Kidney (tissue), 22 donors: ENCODE measurements at places on chromosomes 5 and 9.

- no peak for DNase-seq
Observed at GRCh38 chr5:150615141-150615699, 25.2 kb upstream of the SYNPO start.

DNA sequence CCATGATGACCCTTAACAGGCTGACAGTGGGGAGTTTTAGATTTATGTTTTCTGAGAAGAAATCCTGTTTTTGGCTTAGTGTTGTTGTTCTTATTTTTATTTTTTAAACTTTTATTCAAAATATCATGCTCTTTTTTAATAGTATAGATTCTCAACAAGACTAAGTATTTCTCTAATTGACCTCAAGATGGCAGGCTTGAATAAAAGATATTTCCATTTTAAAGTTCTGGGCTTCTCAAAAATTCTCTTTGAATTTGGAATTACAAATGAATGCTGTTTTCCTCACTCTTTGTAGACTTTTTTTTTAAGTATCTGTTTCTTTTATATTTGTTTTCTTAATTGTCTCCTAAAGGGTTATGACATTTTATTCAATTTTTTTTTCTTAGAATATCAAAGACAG lies 50.0 kb upstream of the SH3GL2 start:
- peak; percentile 29 for DNase-seq

GRCh38 chr5:44875661-44876605 lies 67.2 kb downstream of the MRPS30 start:
- no peak for DNase-seq

GRCh38 chr5:32583582-32584232 lies 1.6 kb upstream of the SUB1 start:
- no peak for DNase-seq

DNA sequence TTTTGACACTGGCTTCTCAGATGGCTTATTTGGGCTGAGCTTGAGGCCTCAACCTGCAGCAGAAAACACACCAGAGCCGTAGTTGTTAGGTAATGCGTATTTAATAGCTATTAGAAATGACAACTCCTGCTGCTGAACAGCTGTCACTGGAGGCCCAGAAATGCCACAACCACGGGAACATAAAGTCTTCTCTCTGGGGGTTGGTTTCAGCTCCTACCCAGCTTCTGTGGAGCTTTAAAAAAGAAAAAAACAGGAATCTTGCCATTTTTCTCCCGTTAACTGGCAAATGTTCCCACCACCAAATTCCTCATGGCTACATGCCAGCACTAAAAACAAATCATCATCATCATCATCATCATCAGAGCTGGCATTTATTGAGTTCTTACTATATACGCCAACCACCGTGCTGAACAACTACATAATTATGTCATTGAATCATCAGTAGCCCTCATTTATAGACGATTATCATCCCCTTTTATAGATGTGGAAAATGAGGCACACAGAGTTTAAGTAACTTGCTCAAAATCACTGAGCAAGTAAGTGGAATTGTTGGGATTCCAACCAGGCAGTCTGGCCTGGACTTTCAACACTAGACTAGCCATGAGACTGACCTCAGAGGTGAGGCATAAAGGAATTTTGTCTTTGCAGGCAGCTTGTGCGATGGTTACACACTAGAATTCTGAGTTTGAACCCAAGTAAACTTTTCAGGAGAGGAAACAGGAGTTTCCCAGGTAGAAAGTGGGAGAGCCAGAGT lies 185.3 kb upstream of the WWC1 start:
- DNase-seq, result peak; percentile 71

DNA sequence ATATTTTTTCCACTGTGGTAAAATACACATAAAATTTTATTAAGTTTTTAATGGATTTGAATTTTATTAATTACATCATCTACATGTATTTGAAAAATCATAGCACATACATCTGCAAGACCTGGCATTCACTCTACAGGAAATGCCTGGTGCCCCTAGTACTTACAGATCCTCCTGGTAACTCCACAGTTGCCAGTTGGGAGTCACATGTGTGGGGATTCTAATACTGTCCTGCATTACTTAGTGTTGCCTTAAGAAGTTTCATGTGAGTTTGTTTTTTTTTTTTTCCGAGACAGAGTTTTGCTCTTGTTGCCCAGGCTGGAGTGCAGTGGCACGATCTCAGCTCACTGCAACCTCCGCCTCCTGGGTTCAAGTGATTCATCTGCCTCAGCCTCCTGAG lies 18.1 kb downstream of the KDM3B start:
- DNase-seq, result no peak

GRCh38 chr5:118257066-118257465 lies 731.3 kb downstream of the DTWD2 start:
- no peak for DNase-seq

DNA sequence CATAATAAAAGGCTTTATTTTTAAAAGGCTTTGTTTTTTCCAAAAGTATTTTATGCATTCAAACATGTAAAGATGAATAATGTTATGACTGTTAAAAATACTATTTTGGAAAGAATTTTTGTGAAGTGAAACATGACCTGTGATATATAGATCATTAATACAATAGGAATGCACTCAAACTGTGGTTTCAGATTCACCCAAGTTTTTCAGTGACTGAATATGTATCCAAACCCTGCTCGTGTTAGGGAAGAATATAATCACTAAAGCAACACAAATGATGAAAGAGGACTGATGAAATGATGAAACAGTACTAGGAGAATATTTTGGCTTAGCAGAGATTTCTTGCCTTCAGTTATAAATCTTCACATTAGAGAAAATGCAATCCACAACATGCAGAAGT lies 278.0 kb downstream of the ADAMTS6 start:
- DNase-seq, result no peak

GRCh38 chr9:129716091-129716490 lies 36.8 kb downstream of the PTGES start:
- no peak for DNase-seq

- no peak for DNase-seq
Observed at GRCh38 chr9:2780846-2781245, 63.0 kb downstream of the PUM3 start.

- no peak for DNase-seq
Observed at GRCh38 chr5:95244479-95244878, 40.4 kb downstream of the MCTP1 start.

- DNase-seq, result no peak
Observed at GRCh38 chr5:17114715-17115599, 102.5 kb upstream of the BASP1 start.

GRCh38 chr5:68365889-68366288 lies 150.3 kb downstream of the PIK3R1 start:
- DNase-seq, result no peak

DNA sequence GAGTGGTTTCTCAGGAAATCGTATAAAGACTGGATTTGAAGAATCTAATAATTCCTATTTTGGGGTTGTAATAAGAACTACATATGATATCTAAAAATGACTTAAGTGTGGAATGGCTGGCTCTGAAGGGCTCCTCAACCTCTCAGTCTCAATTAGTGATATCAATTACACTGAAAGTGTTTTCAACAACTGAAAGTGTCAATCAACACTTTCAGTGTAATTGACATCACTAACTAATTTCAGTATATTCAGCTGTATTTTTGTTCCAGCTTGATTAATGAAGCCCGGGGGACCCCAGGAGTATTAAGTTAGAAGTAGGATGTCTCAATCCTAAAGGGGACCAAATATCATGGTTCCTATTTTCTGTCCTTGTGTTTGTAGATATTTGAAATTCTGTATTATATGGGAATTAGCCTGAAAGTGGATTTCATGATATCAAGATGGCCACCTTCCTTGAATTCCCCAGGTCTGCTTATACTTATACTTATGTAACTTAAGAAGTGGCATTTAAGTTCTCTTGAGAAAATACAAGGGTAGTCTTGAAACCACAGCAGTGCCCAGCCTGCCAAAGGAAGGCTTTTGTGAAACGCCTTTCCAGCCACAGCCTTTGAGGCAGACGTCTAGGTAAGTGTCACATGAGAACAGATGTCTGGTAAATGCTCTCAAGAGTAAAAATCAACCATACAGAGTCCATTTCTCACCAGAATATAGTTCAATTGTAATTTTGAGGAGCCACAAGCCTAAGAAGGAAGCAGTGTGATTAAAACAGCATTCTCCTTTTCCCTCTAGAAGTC lies 4.6 kb downstream of the BASP1 start:
- no peak for DNase-seq

GRCh38 chr5:76863001-76863400 lies 13.2 kb downstream of the S100Z start:
- DNase-seq, result no peak

DNA sequence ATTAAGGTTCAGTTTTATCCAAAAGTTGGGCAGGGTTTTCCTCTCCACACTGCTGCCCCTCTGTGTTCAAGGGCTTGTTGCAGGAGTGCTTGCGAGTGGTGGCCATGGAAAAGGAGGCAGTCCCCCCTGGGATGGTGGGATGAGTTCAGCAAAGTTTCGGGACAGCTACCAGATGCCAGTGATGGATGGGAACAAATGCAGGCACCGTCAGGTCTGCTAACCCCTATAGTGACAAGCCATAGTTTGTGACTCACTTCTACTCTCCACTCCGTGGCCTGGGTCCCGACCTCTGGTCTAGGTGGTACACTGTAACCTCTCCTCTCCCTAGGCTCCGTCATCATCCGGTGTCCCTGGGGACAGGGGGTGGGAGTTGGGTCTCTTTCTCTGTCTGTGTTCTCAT lies 3.8 kb upstream of the RNF14 start:
- DNase-seq, result no peak

DNA sequence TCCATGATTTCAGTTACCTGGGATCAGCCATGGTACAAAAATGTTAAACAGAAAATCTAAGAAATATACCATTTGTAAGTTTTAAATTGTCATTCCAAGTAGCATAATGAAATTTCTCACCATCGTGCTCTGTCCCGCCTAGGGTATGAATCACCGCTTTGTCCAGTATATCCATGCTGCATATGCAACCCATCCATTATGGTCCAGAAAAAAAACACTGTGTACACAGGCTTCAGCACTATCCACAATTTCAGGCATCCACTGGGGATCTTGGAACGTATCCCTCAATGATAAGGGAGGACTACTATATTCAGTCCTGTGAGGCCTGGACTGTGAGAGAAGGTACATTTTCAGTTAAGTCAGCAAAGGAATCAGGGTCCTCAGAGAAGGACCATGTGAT lies 37.6 kb upstream of the HNRNPA0 start:
- no peak for DNase-seq

GRCh38 chr5:112366987-112367386 lies 52.1 kb downstream of the EPB41L4A start:
- DNase-seq, result no peak

DNA sequence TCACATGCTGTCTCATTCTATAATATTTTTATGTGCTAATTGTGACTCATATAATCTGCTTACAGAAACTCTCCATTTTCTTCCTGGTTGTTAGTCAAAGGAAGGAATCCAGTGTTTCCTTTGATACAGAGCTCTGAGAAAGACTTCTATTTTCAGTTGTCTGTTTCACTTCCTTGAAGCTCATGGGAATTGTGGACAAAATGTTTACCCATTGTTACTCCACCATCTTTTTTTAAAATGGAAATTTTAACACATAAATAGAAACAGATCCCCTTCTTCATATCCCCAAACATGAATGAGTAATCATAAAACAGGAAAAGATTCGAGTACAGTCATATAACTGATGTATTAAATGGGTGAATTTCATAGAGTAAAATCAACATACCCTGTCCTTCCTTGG lies 42.0 kb upstream of the KCNN2 start:
- DNase-seq, result no peak

DNA sequence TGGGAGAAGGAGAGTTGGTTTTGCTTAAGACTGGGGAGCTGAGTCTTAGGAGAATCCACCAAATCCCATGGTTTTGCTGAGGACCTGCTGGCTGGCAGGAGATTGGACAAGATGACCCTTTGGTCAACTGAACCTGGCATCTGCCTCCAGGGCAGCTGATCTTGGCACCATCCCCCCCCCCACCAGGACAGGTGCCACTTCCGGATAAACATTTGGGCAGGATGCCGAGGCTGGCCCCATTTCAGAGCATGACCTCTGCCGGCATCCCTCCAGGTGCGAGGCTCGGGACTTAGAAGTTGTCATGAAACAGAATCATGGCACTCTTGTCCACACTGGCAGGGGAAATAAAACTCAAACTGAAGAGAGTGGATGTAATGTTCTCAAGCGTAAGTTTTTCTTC lies 165.6 kb downstream of the MACROH2A1 start:
- no peak for DNase-seq

DNA sequence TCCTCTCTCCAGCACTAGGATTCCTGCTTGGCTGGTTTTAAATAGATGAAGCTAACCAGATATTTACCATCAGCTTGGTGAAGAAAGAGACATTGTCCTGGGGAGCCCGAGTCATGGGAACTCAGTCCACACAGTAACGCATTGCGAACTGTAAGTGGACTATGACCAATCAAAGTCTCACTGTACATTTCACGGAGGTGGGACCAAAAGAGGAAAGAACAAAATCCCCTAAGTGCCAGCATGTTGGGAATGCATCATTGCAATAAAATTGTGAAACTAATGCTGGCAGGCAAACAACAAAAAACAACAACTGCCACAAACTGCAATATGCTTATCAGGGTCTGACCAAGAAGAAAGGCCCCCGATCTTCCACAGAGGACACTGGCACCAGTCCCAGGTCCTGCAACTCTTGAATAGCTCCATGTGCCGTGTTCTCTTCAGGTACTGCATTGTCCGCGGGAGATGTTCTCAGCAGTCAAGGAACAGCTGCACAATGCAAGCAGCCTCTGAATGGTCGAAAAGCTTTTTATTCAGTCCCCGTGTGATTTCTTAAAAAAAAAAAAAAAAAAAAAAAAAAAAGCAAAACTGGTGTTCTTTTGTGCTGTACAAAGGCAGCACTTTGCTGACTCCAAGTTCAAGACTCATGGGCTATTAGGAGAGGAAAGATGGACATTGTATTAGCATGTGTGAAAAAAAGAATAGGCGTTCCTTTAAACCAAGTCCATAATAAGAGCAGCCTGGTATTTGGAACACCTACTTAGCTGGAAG lies 38.1 kb downstream of the SEMA6A start:
- no peak for DNase-seq

GRCh38 chr5:72937517-72938061 lies 18.3 kb upstream of the FCHO2 start:
- no peak for DNase-seq

DNA sequence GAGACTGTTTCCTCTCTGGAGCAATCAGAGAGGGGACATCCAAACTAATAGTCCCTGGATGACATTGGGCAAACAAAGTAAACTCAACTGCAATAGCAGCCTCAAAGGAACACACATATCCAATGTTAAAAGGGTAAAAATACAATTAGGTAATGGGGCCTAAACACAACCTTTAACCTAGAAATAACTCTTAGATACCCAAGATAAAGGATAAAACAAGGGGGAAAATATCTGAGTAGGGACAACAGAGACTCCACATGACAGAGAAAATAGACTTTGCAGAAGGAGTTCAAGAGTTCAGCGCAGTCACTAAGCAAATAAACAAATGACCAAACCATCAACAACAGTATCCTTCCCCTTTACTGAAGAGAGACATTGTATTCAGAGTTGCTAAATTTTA lies 149.3 kb downstream of the FBXO4 start:
- no peak for DNase-seq

DNA sequence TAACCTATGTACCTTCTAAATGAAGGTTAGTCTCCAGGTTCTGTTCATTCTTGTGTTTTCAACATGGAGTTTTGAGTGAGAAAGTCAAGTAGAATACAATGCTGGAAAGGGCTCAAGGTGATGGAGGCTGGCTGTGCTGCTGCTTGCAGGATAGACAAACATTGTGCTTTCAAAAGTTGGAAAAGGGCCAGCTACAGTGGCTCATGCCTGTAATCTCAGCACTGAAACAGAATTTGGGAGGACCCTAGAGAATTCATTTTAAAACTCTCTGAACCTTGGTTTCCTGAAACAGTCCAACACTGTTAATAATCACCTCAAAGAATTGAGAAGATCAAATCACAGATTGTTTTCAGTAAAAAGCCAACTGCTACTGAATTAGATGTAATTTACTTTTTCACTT lies 15.4 kb upstream of the IARS1 start:
- DNase-seq, result no peak

- DNase-seq, result no peak
Observed at GRCh38 chr9:123251741-123252140, 16.6 kb downstream of the STRBP start.
